Epithelial cell of alveolus of lung (primary cell): ENCODE measurements at places on chromosomes 2 and 18. TPM values are rescaled to one million over a fixed set of nuclear protein-coding genes. Genes with fewer than 3 reads are reported as not detected.

The MAP3K19 gene
- not detected in 2 replicates for total RNA-seq

The CCL20 gene
- 0.88 and 14.0 TPM in 2 replicates for total RNA-seq

The COL3A1 gene
- 1,834 and 2,433 TPM in 2 replicates for total RNA-seq

The DUSP19 gene
- total RNA-seq, result 1.4 and 3.3 TPM in 2 replicates

The FSHR gene
- total RNA-seq, result not detected in 2 replicates

The SELENOI gene
- total RNA-seq, result 15.3 and 18.1 TPM in 2 replicates

The ACVR1C gene
- under 0.01 and 2.2 TPM in 2 replicates for total RNA-seq

The UGT1A5 gene
- total RNA-seq, result not detected in 2 replicates

The GPR45 gene
- not detected in 2 replicates for total RNA-seq

The GKN1 gene
- total RNA-seq, result not detected in 2 replicates

The CLK1 gene
- total RNA-seq, result 13.8 and 64.9 TPM in 2 replicates

The GREB1 gene
- 0.13 and 1.4 TPM in 2 replicates for total RNA-seq

The STARD6 gene
- total RNA-seq, result not detected in 2 replicates

The ANKRD30BL gene
- not detected in 2 replicates for total RNA-seq

The CTNNA2 gene
- not detected in 2 replicates for total RNA-seq

The NRBP1 gene
- total RNA-seq, result 67.0 and 109 TPM in 2 replicates

The ARL6IP6 gene
- total RNA-seq, result 22.6 and 35.8 TPM in 2 replicates

The LIPG gene
- total RNA-seq, result 2.5 and 58.8 TPM in 2 replicates
